Neuronal stem cell (in vitro differentiated cells): ENCODE measurements at places on chromosomes 6 and 20.

GRCh38 chr6:3749977-3750316 lies 1.6 kb downstream of the PXDC1 start:
- no peak for DNase-seq

- no peak for DNase-seq
Measured at GRCh38 chr6:5123296-5124143, 38.4 kb downstream of the PPP1R3G start.

GRCh38 chr20:10855778-10856177 lies 182.0 kb upstream of the JAG1 start:
- DNase-seq, result no peak

DNA sequence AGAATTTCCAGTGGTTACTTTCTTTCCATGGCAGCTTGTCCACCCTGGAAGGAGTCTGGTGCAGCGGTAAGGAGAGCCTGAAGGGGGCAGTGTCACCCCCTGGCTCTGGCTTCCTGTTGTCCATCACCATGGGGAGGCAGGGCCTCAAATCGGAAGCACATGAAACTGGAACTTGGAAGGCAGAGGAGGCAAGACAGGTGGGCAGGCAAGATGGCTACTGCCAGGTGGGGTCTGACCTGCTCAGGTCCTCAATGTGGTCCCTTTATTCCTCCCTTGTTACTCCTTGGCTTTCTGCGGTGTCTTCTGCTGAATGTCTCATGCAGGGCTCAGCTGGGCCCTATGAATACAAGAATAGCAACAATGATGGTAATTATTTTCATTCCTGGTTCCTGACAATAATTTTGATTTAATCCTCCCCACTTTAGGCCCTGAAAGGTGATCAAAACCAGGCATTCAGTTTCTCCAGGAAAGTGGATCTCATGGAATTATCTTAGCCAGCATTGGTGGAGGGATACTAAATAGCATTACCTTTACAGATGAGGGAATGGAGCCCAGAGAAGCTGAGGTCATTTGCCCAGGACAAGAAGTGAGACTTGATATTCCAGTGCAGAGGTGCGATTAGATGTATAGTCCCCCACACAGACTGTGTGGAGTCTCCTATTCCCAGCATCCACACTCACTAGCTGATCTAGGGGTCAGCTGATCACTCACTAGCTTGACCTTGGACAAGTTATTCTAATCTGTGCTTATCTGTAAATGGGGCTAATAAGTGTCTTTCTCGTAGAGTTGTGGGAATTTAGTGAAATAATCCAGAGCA lies 17.6 kb upstream of the SNAI1 start:
- no peak for DNase-seq

- no peak for DNase-seq
Measured at GRCh38 chr20:64131406-64131805, 24.0 kb upstream of the NPBWR2 start.

DNA sequence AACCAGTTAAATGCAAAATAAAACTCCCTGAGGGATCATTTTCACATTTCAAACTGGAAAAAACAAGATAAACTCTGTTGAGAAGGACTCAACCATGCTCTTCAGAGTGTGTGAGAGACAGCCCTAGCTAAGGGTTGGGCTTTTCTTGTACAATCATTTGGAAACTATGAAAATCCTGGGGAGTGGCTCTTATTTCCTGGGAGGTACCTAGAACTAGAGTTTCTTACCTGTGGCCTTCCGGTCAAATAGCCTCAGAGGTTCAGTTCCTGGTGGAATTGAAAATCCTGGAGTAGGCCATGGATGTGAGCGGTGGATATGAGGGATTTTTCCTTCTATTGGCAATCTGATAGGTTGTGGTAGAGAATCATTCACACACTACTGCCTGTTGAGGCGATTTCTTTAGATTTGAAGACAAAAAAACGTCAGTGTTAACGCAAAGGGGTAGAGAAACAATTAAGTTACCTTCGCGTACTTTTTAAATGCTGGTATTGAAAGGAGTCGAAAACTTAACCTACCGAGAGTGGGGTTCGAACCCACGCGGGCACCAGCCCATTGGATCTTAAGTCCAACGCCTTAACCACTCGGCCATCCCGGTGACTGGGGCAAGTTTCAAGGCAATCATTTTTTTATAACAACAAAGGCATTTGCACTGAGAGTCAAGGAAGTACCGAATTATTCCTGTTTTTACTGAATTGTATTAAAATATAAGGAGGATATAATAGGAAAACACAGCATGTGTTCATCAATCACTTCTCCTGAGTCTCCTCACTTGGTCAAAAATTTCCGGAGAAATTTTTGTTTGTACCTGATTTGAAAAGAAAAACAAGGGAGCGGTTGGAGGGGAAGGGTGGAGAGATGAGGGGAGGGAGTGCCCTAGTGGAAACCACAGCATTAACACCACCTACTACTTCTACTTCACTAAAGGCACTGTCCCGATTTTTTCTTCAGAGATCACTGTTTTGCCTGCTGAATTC lies 191.3 kb downstream of the OR2B2 start:
- DNase-seq, result peak; percentile 5

DNA sequence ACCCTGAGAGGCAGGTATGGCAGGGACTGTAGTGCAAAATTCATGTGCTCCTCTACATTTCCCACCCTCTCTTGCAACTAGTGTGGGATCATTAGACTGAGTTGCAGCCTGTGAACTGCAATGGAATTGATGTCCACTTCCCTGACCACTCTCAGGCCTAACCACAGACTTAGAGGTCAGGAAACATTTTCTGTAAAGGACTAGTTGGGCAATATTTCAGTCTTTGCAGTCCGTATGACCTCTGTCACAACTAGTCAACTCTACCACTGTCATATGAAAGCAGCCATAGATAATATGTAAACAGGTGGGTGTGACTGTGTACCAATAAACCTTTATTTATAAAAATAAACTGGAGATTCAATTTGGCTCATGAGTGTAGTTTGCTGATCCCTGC lies 134.4 kb upstream of the TOP1 start:
- DNase-seq, result no peak

GRCh38 chr6:125670568-125670967 lies 78.9 kb upstream of the HEY2 start:
- no peak for DNase-seq

GRCh38 chr6:21597801-21598673 lies 4.5 kb downstream of the SOX4 start:
- DNase-seq, result no peak

DNA sequence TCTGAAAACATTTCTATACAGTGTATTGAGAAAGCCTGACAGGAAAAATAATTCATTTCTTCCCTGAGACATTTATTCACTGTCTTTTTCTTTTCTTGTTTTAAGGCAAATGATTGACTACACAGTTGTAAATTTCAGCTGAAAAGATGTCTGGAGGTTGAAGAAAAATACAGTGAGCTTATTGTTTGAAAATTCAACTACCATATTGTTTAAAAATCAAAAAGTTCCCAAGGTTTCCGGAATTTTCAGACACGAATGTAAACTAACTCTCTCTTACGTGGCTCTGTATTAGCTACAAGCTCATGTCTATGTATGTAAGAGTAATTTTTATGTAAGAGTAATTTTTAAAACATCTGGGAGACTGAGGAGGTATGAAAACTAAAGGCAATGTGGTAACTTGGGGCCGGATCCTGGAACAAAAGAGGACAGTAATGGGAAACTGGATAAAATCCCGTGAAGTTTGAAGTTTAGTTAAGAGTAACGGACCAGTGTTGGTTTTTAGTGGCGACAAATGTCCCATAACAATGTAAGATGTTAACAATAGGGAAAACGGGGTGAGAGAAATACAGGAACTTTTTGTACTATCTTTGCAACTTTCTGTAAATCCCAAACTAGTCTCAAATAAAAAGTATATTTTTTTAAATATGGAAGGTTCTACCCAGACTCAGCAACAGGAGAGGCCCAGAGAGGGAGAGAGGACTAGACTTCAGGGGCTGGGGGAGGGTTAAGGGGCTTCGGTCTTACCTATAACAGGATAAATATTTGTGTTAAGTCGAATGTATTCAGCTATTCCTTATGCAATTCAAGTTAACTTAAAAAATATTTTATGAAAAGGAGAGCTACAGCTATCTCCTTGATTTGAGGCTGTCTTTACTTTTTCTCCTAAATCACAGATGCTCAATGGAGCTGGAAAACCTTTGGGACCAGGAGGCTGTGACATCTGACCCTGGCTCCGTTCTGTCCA lies 1.3 kb downstream of the PTGIS start:
- no peak for DNase-seq

DNA sequence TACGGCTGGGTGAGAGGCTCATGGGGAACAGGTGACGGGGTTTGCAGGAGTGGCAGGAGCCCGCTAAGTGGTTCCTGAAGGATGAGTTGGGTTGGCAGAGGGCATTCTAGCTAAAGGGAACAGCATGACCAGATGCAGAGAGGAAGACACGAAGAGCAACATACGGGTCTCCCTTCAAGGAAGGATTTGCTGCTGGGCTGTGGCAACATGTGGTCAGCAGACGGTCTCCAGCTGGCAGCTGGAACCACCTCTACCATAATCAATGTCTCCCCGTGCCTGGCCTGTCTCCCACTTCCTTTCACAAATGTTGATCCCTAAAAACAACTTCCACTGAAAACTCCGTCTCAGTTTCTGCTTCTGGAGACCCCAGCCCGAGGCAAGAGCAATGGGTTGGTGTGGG lies 80.6 kb upstream of the SULF2 start:
- no peak for DNase-seq

- DNase-seq, result no peak
Measured at GRCh38 chr6:56593801-56594318, 48.8 kb downstream of the DST start.
